ENCODE measurements at places on chromosomes 2 and 18.

DNA sequence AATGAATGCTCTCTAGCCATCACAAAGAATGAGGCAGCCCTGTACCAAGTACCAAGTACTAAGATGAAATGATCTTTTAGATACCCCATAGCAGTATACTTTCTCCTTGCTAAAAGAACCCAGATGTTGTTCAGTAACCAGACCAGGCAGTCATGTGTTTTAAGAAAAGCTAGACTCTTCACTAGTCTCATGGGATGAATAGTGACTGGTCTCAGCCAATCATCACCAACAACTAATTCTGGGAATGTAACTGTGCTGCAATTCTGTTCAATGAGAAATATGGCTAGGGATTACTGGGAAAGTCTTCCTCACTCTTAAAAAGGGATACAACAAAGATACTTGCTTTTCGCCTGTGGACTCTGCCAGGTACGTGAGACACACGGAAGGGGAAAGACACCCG is 29.5 kb downstream of the MBOAT2 start:
- DNase-seq, result no peak

DNA sequence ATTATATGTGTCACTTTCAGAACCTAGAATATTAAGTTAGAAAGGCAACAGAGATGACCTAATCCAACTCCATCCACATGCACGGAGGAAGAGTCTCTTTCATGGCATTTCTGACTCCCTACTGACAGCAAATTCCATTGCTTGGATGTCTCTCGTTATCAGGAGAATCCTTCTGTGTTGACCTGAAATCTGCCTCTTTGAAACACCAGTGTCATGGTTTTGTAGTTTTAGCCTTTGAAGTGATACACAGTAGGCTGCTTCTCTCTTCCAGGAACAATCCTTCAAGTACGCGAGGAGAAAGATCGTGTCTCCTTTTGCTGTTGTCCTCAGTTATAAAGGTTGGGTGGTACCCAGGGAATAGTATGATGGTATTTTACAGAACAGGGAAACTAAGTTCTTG is 201.9 kb upstream of the RASGRP3 start:
- no peak for DNase-seq

DNA sequence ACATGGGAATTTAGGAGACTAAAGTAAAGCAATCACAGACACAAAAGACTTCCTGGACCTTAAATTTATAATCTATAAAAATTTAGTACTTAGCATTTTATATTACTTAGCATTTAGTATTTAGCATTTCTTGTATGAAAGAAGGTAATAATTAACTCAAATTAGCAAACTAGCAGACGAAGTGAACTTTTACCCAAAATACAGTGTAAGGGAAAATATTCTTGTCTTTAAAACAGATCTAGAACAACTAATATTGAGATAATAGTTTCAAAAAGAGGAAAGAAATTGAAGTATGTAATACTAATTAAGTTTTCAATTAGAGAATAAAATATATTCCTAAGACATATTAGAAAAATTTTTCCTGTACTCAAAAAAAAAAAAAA is 134.5 kb upstream of the ZNF804A start:
- DNase-seq, result no peak

GRCh38 chr18:21331065-21331464 is 89.0 kb downstream of the GREB1L start:
- DNase-seq, result no peak

DNA sequence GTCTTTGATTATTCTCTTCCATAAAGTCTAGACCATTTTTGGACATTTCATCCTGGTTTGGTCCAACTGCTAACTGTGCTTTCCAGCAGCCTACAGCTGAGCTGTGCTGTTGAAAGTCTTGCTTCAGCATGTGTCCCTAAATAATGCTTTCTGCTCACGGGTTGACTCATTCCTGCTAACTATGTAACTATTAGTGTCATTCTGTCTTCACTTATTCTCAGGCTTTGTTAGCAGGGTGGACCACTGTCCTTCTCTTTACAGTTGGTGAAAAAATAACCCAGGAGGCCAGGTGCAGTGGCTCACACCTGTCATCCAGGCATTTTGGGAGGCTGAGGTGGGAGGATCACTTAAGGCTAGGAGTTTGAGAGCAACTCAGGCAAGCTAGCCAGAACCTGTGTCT is 8.9 kb downstream of the ADAM23 start:
- DNase-seq, result no peak

GRCh38 chr18:24404591-24404990 is 7.0 kb upstream of the OSBPL1A start:
- no peak for DNase-seq

DNA sequence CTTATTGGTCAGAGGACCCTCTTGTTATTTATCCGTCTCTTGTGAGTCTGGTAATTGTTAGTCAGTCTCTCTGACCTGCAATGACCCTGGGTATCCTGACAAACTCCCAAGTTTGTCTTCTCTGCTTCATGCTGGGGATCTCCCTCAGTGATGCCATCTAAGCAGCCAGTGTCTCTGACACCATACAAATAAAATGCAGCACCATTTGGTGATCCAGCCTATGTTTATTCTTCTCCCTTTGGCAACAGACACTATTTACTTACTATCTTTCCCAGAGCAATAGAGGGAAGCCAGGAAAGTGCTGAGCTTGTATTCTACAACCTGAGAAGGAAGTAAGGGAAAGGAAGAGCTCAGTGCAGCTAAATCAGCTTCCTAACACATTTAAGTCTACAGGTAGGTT is 15.9 kb downstream of the SERPINE2 start:
- DNase-seq, result no peak

DNA sequence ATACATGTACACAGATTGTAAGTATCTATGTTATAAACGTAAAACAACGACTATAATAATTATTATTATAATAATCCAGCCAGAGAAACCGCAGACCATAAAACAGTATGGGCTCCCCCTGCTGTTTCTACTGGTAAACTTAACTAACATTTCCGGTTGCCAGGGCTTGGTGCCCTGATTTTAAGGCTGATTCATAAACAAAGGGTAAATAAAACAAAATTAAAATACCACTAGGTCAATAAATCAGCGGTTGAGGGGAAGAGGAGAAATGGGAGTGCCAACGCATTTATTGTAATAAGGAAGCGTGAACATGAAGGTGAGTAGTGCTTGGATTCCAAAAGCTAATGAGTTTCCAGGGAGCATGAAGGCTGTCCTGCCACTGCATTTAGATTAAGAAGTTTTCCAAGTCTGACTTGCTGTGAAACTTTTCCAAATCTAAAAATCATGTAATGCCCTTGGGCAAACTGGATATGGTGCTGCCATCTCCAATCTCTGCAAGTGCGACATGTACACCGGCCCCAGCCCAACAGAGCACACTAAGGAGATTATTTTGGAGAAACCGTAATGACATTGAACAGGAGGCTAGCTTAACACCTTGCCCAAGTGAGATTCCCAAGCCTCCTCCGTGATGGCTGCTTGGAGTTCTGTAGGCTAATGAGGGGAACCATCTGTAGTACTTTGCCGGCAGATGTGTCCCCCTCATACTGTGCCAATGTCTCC is 50.7 kb upstream of the HNRNPA3 start:
- DNase-seq, result no peak

- no peak for DNase-seq
Observed at GRCh38 chr2:222439692-222440091, 15.3 kb downstream of the SGPP2 start.

DNA sequence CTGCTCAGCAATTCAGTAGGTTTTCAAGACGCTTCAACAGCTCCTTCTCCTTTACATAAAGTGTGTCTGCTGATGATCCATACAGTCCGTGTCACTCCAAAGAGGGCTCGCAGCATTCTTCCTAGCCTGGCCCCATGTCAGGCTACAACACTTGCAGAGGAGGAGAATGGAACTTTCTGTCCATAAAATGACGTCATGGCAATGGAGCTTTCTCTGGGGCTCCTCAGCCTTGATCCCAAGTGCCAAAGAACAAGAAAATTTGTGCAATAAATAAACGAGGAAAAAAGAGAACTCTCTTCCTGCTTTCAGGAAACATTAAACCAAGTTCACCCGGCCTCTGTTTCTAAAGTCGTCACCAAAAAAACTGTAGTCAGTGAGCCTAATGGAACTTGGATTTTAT is 199.5 kb upstream of the MEIS1 start:
- DNase-seq, result no peak

GRCh38 chr2:232885264-232885961 is 15.3 kb downstream of the SNORC start:
- no peak for DNase-seq

DNA sequence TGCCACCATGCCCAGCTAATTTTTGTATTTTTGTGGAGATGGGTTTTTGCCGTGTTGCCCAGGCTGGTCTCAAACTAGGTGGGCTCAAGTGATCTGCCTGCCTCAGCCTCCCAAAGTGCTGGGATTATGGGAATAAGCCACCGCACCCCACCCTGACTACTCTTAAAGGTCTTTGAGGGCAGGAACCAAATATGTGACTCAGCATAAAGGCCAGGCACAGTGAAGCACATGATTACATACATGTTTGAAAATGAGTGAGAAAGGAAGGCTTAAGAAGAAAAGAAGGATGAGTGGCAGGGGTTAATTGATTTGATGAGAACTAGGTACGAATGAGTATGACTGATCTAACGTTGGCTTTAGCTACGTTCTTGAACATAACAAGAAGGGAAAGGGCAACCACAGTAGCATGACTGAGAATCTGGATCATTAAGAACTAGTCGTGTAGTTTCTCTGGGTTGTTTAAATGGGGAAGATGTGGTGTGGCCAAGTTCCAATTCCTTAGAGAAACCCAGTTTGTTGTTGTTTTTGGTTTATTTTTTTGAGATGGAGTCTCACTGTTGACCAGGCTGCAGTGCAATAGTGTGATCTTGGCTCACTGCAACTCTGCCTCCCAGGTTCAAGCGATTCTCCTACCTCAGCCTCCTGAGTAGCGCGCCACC is 6.8 kb downstream of the RESP18 start:
- no peak for DNase-seq

GRCh38 chr18:51038110-51038509 is 8.1 kb downstream of the SMAD4 start:
- no peak for DNase-seq

GRCh38 chr2:238138331-238139195 is at the start of gene KLHL30:
Gene KLHL30, plus strand, starts transcription at chr2:238138668. Its CDS starts 2,087 bp downstream, at chr2:238140755.
- no peak for DNase-seq

DNA sequence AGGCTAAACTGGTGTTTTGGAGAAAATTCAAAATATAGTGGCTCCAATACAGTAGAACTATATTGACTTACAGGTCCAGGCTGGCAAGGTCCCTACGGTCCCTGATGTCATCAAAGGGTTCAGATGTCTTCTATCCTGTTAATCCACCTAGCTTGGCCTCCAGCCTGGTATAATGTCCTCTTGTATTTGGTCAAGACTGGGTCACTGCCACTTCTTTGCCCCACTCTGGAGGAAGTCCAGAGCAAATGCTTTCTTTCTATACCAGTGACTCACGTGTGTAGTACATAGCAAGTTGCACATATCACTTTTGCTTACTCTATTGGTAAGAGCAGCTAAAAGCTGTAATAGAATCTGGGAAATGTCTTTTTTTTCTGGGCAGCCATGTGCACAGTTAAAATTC is 80.8 kb downstream of the LCLAT1 start:
- DNase-seq, result no peak

- no peak for DNase-seq
Observed at GRCh38 chr2:26847655-26848335, at the start of gene DPYSL5. Gene DPYSL5, plus strand, starts transcription at chr2:26848132. Its CDS starts 50,368 bp downstream, at chr2:26898500.

- no peak for DNase-seq
Observed at GRCh38 chr2:3260959-3261358, 116.7 kb downstream of the EIPR1 start.

GRCh38 chr2:159454185-159454584 is 162.2 kb downstream of the BAZ2B start:
- DNase-seq, result no peak

DNA sequence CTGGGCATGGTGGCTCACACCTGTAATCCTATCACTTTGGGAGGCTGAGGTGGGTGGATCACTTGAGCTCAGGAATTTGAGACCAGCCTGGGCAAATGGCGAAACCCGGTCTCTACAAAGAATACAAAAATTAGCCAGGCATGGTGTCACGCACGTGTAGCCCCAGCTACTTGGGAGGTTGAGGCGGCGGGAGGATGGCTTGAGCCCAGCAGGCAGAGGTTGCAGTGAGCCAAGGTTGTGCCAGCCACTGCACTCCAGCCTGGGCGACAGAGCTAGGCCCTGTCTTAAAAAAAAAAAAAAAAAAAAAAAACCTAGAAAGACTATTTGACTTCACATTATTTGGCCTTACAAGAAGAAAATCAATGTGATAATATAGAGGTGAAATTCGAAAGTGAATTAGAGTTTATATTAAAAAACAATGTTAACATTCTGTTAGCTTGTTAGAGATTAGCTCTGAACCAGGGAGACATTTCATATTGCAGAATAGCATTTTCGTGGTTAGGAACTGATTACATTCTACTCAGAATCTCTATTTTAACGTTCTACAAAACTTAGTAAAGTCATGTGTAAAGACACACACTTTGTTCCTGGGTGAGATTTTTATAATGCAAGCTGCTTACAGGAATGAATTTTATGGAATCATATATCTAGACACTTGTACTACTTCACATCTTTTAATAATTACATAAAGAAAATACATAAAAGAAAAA is 120.5 kb downstream of the THADA start:
- DNase-seq, result no peak

- DNase-seq, result no peak
Observed at GRCh38 chr18:10671441-10671840, 145.6 kb downstream of the NAPG start.

GRCh38 chr18:10085416-10085815 is 171.6 kb downstream of the VAPA start:
- DNase-seq, result no peak

DNA sequence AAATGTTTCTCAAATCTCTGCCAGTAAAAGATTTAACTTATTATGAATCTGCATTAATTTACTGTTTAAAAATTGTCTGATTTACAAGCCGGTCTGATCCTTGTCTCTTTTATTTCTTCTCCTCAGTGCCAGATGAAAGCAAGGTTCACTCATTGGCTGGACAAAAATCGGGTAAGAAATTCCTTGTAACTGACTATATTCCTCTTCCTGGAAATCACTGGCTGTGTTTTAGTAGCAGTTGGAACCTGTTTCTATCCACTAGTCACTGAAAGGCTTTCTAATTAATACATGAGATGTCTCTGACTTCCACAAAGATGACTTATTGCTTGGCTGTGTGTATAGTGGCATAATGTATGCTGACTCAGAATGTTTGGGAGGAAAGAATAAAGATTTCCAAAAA is 436.6 kb upstream of the NRP2 start:
- no peak for DNase-seq

- no peak for DNase-seq
Observed at GRCh38 chr2:182716650-182716979, 558 bp downstream of the DNAJC10 start.

- DNase-seq, result no peak
Observed at GRCh38 chr18:8176109-8176508, 433.1 kb upstream of the RAB12 start.

DNA sequence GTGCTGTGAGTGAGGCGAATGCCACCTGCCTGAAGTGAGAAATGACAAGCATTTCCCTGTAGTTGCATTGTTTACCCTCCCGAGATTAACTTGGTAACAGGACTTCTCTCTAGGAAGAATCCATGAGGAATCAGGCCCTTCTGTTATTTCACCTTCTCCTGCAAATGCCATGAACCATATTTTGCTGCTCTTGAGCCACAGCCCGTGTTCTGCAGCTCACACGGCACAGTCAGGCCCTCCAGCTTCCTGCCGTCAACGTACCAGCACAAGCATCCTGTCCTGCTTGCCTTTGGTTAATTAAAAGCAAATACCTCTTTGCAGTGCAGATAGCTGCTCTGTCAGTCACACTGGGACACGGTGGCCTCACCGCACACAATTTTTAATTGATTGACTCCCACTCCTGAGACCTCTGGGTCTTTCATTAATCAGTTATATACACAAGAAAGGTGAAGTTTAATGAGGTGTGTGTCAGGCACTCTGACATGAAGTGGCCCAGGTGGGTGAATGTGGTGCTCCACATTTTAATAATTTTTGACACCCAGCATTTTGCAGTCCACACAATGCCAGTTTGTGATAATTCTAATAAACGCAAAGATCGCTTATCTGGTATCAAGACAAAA is 95.3 kb upstream of the ASB18 start:
- no peak for DNase-seq
